ENCODE measurements at places on chromosomes 5 and 9. TPM values are rescaled to one million over a fixed set of nuclear protein-coding genes. Genes with fewer than 3 reads are reported as not detected.

Gene SMIM33
- total RNA-seq = not detected

Gene DRD1
- not detected for total RNA-seq

Gene STK32A
- 2.9 TPM for total RNA-seq

Gene ZNG1C
- total RNA-seq = 19.4 TPM

Gene FOXD4L5
- total RNA-seq = 0.04 TPM

All from kidney epithelial cell (primary cell).